ENCODE measurements at places on chromosomes 1 and 21. TPM values are rescaled to one million over a fixed set of nuclear protein-coding genes. Genes with fewer than 3 reads are reported as not detected.

DNA sequence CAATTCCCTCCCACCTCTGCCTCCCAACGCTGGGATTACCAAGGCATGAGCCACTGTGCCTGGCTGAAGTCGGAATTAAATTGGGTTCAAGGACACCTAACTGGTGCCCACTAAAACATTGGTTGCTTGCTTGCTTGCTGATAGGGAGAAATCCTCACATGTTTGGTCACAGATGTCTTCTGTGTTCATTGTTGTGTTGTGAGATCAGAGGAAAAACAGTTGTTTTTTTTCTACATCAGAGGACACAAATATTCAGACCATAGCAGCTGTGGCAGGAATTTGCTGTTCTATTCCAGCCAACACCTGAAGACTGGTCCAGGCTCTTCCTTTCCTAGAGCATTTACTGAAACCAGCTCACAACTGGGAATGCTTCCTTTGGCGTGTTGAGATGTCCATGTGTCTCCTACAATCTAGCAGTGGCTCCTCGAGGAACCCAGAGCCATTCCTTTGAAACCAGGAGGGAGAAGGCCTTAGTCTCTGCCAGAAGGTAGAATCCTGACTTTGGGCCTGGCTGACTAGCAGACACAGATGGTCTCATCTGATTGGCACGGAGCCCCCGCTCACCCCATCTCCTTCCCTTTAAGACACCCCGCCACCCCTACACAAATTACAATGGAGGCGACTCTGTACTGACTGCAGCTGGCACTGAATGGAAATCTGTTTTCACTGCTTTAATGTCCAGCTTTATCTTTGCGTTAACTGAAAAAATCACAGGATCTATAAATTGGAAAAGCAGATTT, 24.3 kb upstream of the TRIM17 start:
- no peak for DNase-seq

GRCh38 chr1:24390924-24391782, 22.4 kb downstream of the STPG1 start:
- DNase-seq, result peak; percentile 86

PLA2G2C gene
- not detected for total RNA-seq

DNA sequence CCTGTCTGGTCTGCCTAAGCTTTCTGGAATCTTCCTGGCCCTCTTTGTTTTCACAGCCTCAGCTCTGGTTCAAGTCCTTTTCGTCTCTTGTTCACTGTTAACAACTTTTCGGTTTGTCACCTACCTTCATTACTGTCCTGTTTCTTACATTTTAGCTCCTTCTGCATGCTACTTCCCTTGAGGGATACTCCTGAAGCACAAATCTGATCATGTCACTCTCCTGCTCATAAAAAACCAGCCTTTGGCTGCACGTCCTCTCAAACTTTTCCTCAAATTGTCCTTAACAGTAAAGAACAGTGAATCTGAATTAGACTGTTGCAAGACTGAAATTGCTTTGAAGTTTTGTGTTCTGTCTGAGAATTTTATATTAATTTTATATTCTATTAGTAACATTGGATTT, 3.3 kb downstream of the RAVER2 start:
- no peak for DNase-seq

- DNase-seq, result no peak
These were observed 7.0 kb downstream of the UBE2Q1 start for GRCh38 chr1:154551474-154551873.

GRCh38 chr1:156582388-156583017, 3.0 kb downstream of the TTC24 start:
- DNase-seq, result no peak

Measured in SK-MEL-5 (cell line).